DMS79 treated with DMSO at 0.1 percent for 48 hours (cell line): ENCODE measurements at places on chromosomes 1 and 21.
A peak's percentile ranks its signal among the peaks of the same experiment; 100 is the strongest.

DNA sequence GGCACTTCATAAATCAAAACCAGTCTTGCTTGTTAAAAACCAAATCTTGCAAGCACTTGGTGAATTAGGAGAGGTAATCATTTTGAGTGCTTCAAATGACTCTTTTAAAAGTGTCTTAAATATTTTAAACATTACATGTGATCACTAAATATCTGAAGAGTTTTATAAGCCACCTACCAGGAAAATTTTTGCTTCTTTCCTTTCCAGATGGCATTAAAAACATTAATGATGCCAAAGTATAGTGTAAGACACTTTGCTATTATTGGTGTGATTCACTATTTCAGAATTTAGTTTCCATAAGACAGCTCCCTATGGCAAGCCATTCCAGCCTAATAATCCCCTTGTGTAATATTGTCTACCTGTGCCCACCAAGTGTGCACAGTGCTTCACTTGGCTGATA, 548.8 kb upstream of the ADAMTS5 start:
- DNase-seq, result no peak

- DNase-seq, result no peak
Observed at GRCh38 chr1:190708418-190709057, 230.9 kb upstream of the BRINP3 start.

- no peak for DNase-seq
Observed at GRCh38 chr1:47562799-47563198, 125.0 kb downstream of the FOXD2 start.

GRCh38 chr21:17270229-17270628, 242.6 kb upstream of the CXADR start:
- DNase-seq, result peak; percentile 74

DNA sequence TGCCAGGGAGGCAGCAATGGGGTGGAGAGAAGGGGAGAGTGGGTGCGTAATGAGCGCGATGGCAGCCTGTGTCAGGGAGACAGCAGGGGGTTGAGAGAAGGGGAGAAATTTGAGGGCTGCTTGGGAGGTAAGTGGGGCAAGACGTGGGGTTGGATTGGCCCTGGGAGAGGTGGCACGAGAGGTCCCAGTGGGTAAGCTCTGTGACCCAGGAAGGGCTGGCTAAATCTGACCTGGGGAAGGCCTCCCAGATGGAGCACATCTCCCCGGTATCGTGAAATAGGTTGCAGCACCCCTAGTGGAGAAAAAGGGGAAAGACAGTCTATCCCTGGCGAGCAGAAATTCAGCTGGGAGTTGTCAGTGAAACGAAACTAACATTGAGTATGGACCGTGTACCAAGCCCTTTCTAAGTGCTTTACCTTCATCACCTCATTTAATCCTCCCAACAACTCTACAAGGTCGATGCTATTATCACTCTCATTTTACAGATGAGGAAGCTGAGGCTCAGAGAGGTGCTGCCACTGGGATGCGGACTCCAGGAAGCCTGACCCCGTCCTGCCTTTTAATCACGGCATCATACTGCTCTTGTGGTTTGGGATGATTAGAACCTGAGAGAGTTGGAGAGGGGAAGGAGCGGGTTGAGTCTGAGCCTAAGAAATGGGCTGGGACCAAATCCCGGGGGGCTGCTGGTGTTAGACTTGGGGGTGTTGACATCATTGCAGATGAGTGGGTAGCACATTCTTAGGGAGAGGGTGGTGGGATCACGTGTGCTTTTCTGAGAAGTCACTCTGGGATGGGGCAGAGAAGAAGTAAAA, 56.6 kb upstream of the RPL11 start:
- peak; percentile 74 for DNase-seq

GRCh38 chr1:201312298-201312697, 29.0 kb downstream of the PKP1 start:
- DNase-seq, result no peak

DNA sequence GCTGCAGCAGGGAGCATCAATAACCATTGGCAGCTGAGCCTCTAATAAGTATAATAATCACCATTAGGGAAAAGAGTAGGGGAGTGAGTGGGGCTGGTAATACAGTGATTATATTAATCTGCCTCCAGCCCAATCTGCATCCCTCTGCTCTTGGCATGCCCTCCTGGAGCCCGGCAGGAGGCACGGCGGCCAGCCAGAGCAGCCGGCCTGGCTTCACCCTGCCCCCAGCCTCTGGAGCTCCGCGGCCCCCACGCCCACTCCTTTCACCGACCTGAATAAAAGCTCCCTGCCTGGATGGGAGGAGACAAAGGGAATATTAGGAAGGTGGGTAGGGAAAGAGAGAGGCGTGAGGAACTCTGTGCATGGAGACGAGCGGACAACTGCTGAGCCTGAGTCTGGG, 28.3 kb downstream of the OPTC start:
- no peak for DNase-seq

DNA sequence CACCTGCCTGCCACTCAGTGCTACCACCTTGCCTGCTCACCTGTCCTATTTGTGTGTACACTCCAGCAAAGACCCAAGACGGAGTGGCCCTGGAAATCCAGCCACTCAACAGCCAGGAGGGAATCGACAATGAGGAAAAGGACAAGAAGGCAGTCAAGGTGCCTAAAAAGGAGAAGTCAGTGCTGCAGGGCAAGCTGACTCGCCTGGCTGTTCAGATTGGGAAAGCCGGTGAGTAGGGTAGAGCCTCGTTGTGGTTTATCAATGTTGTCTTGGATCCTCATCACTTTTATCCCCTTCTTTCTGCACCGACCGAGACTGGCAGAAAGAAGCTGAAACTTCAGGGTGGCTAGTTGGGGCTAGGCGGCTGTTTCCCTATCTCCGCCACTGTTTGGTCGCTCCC, 61.4 kb upstream of the LAX1 start:
- no peak for DNase-seq

GRCh38 chr1:21307210-21307609, 16.9 kb upstream of the ECE1 start:
- DNase-seq, result no peak

GRCh38 chr1:24091971-24092482, 19.9 kb downstream of the MYOM3 start:
- no peak for DNase-seq

DNA sequence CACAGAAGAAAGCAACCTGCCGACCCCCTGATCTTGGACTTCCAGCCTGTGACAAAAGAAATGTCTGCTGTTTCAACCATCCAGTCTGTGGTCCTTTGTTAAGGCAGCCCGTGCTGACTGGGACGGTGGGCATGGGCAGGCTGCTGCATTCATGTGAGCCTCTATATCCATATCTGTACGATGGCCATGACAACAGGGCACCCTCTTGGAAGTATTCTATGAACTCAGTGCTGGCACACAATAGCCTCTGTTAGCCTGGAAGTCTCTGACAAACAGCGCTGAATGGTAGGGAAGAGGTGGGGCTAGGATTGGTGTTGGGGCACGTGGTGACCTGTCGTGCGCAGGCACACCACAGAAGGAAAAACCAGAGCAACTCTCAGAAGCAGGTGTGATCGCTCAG, 30.4 kb downstream of the SPATA21 start:
- no peak for DNase-seq

- DNase-seq, result no peak
Observed at GRCh38 chr21:38925923-38926322, 120.2 kb downstream of the ETS2 start.

DNA sequence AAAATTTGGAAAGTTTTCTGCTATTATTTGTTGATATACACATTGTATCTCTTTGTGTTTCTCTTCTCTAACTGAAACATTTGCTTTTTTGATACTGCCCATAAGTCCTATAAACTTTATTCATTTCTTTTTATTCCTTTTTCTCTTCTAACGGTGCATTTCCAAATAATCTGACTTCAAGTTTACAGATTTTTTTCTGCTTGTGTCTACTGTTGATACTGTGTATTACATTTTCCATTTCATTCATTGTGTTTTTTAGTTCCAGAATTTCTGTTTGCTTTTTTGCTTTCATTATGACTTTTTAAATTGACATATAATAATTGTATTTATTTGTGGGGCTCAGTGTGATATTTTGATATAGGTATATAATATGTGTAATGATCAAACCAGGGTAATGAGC, 38.3 kb upstream of the PLA2G2A start:
- no peak for DNase-seq

DNA sequence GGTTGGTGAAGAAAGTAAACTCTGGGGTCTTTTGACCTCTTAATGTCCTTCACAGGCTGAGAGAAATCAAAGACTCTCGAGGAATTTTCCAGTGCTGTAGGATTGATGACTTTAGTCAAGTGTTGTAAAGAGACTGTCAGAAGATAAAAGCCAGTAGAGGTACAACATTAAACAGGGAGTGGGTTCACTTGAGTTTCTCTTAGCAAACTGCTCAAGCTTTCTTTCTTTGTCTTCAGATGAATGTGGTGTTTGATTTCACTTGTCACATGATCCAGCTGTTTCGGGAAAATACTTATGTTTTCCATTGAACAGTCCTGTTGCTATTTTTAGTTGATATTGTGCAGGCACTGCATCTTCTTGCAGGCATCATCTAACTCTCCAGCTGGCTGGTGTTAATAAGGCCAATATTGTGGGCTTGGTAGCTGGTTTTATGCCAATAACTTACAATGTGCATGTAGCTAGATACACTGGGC, 45.6 kb downstream of the XCL2 start:
- DNase-seq, result peak; percentile 4

DNA sequence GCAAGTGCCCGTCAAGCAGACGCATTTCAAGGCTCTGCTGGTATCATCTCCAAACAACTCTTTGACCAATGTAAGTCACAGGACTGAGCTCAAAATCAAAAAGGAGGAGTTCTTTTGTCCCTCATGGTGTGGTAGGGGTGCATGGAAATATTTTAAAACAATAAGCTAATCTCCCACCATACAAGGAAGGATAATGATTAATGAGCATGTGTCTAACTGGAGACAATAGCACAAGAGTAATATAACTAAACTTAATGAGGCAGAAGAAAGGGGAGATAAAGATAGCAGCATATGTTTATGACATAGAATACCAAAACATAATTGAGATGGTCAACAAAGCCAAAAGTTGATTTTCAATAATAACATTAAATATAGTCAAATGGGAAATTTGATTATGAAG, 668.0 kb upstream of the ZP4 start:
- DNase-seq, result no peak

- no peak for DNase-seq
Observed at GRCh38 chr1:221712198-221712684, 29.6 kb downstream of the DUSP10 start.

DNA sequence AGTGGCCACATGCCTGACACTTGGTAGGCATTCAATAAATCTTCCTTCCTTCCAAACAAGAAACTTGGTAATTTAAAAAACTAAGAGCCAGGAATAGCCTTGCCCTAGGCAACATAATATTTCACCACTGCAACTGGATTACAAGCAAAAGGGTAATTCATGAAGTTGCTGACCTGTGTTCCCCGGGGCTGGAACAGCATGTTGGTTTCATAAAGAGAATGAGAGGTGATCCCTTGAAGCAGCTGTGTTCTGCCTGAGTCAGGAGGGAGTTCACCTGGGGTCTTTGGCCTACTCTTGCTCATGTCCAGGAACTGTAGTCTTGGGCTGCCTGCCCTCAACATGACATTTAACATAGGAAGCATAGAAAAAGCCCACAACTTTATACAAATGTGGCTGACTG, 329.0 kb upstream of the DAB1 start:
- no peak for DNase-seq

GRCh38 chr1:228289239-228289849, 81.5 kb downstream of the OBSCN start:
- no peak for DNase-seq

- no peak for DNase-seq
Observed at GRCh38 chr1:192003295-192004077, 154.8 kb upstream of the RGS18 start.

GRCh38 chr1:22471610-22472009, 20.0 kb downstream of the ZBTB40 start:
- DNase-seq, result no peak

DNA sequence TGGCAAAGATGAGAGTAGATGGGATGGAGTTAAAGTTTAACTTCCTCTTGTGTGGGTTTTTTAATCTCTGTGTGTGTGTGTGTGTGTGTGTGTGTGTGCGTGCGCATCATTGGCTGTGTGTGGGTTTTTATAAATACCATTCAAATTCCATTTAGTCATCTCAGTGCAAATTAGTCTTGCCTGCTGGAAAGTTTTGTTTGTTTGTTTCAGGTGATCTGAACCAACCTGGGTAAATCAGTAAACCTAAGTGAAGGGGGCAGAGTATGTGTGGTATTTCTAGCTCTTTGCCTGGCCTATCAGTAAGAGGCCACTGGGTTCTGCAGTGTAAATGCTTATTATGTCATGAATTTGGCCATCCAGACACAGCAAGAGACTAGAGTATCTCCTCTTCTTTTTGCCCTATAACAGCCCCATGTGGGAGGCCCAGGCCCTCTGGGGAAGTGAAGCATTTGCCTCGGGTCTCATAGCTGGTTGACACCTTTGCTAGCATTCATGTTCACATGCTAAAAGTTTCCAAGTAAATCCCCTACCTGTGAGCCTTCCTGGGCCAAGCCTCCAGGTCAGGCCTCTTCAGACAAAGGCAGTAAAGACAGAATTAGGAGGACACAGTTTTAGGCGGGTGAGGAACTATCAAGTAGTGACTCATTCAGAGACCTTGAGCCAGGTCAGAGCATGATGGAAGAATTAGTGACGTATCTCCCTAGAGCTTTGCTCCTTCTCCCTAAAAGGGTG, 14.7 kb downstream of the INTS3 start:
- DNase-seq, result no peak

GRCh38 chr1:30085811-30086770, 637.3 kb downstream of the MATN1 start:
- DNase-seq, result no peak

DNA sequence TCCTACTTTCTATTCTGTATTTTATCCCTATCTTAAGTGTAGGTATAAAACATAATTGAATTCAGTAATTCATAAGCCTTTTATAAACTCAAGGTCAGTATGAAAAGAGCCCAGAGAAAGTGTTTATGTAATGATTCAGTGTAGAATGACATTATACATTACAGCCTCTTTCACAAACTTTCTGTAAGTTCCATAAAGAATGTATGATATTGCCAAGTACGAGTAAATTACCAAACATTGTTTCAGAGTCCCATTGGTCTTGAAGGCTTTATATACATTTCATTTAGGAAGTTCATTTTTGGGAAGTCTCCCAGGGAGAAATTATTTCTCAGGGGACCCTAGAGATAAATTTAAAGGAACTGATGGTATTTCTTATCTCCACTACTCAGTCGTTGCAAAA, 37.8 kb upstream of the VAMP3 start:
- DNase-seq, result no peak
